AG04449 (cell line): ENCODE measurements at places on chromosomes 3 and 15.
A peak's percentile ranks its signal among the peaks of the same experiment; 100 is the strongest.

DNA sequence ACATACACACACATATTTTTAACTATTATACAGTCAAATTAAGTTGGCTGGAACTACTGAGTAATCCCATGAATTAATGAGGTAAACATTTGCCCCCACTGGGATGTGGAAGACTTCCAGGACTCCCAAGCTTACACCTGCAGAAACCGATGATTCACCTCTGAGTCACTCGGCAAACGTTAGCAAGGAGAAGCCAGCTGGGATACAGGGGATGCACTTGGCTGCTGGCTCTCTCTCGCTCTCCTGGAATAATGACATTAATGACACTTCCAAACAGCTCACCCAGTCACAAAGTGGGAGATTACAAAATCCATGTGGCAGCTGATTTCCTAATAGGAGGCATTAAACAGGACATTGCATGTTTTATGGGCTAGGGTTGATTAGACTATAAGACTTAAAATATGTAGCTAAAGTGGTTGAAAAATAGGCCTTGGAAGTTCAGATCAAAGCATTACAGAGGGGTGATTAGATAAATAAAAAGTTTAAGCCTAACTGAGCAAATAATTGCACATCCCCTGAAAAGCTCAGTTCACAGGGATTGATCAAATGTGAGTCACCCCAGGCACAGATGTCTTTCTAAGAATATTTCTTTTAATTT lies 500.9 kb downstream of the SOX2 start:
- peak; percentile 4 for DNase-seq

- DNase-seq = no peak
Observed at GRCh38 chr3:8282541-8283165, 219.0 kb upstream of the LMCD1 start.

- DNase-seq = peak; percentile 71
Observed at GRCh38 chr3:4322635-4323034, 19.5 kb downstream of the SETMAR start.

- no peak for DNase-seq
Observed at GRCh38 chr3:149529099-149529498, 54.6 kb downstream of the TM4SF4 start.

GRCh38 chr3:127903611-127904375 lies 11.2 kb upstream of the KBTBD12 start:
- DNase-seq = no peak

- no peak for DNase-seq
Observed at GRCh38 chr3:101926594-101927105, 77.3 kb downstream of the NFKBIZ start.

GRCh38 chr3:178275311-178275710 lies 260.9 kb upstream of the KCNMB2 start:
- DNase-seq = no peak

DNA sequence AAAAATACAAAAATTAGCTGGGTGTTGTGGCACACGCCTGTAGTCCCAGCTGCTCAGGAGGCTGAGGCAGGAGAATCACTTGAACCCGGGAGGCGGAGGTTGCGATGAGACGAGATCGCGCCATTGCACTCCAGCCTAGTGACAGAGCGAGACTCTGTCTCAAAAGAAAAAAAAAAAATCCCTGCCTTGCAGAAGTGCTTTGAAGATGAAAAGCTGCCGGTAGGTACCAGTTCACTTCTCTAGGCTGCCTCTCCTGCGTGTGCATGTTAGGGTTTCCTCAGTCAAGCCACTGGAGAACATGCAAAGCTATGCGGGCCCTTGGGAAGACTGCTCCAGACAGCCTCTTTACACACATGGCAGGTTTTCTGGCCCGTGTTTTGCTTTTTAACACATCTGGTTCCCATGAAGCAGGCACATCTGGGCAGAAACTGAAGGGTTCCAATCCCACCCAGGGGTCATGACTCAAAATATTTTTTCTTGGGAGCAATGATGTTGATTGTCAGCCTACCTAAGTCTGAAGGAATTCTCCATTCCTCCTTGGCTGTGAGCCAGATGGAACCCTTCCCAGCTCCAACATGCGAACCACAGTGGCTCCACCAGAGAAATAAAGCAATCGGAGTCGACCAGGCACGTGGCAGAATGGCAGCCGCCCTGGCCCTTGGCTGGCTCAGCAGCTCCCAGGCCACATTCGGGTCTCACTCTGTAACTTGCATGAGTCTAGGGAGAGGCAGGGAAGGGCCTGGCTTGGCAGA lies 29.6 kb downstream of the MGLL start:
- peak; percentile 65 for DNase-seq

DNA sequence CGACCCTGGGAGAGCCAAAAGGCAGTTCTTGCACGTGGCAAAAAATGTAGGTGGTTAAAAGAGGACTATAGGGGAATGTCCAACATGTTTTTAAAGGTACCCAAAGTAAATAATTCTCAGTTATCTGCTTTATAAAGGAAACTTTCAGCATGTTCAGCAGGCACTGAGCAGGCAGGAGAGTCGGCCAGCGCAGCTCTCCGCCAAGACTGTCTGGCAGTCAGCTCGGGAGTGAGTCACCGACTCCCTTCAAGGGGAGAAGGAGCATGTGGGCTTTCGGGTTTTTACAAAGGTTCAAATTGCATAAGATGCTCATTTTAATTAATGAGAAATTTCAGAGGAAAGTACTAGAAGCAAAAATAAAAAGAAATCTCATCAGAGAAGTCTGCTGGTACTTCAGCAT lies 7.0 kb downstream of the GABRA5 start:
- DNase-seq = no peak

DNA sequence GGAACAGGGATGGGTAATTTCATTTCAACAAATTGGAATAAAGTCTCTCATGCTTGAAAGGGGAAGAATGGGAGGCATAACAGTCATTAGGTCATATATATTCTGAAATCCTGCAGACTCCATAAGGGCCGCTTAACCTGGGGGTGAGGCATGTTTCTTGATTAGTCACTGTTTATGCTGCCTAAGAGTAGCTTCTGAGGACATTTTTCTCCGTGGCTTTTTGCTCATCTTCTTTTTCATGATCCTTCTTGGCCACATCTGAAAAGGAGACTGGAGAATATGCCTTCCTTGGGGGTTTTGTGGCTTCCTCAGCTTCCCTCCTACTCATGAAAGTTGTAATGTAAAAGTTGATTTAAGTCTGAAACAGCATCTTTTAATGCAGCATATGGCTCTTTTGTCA lies 20.0 kb upstream of the CFAP20DC start:
- no peak for DNase-seq

- DNase-seq = no peak
Observed at GRCh38 chr3:112143251-112143650, 10.2 kb upstream of the GCSAM start.

GRCh38 chr15:61195116-61196002 lies 33.7 kb downstream of the RORA start:
- no peak for DNase-seq

DNA sequence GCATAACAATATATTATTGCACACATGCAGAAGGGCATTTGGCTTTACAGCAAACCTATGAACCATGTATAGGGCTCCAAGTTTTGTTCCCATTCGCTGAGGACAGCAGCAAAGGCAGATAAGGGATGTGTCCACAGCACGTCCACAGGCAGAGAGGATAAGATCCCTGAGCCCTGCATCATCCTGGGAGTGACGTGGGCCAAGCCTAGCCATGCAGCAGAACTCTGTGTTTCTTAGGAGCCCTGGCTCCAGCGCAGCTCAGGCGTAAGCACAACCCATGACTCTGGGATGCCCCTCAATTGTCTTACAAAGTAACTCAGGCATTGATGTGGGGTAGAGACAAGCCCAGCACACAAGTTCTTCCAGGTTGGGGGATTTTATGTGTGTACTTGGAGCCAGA lies 194.3 kb upstream of the CTDSPL start:
- DNase-seq = no peak

DNA sequence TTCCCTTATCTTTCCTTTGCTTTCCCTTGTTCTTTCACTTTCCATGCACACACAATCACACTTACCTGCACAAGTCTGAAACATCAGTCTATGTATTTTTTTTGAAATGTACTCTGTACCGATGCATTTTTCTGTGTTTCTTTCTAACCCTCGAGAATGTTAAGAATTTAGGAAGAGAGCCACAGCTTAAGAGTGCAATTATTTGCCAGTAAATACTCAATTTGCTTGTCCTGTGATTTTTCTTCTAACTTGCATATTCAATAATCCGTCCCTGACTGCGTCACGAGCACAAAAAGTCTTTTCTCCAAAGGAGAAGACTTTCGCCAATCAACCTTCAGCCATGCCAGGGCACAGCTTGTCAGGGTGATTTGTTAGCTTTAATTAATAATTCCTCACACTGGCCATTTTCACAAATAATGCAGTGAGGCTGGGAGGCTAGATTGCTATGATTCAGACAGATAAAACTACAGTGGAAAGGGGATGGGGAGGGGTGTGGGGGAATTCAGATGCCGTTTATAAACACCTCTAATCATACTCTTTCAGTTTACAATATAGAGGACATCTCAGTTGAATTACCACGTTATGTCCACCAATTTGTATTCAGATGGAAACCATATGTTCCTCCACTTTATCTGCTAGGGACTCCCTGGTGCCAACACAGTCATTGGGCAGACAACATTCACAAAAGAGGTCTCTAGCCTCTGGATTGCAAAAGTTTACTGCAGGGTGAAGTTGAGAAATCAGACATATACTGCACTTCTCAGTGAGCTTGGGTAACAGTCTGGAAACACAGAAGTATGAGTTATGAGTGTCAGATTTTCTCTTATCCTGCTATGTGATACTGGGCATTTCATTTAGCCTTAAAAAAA lies 388.0 kb downstream of the ZBTB20 start:
- no peak for DNase-seq

- DNase-seq = no peak
Observed at GRCh38 chr3:186909078-186909853, 21.1 kb upstream of the ST6GAL1 start.

DNA sequence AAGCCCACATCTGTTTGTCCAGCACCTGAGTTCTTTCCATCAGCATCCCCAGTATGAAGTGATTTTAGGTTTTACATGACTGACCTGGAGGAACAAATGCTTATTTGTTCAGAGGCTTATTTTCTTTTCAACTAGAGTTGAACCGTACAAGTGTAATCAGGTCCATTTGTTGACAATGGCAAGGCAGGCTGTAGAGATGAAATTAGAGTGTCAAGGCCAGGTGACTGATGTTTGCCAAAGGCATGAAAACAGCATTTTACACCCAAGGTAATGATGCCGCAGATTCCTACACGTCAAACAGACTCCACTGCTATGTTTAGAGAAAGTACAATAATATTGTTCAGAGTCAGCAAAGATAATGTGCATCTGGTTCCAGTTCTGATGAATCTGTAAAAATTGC lies 96.5 kb downstream of the KCNAB1 start:
- no peak for DNase-seq

GRCh38 chr15:51658664-51659063 lies 22.6 kb upstream of the SCG3 start:
- no peak for DNase-seq

DNA sequence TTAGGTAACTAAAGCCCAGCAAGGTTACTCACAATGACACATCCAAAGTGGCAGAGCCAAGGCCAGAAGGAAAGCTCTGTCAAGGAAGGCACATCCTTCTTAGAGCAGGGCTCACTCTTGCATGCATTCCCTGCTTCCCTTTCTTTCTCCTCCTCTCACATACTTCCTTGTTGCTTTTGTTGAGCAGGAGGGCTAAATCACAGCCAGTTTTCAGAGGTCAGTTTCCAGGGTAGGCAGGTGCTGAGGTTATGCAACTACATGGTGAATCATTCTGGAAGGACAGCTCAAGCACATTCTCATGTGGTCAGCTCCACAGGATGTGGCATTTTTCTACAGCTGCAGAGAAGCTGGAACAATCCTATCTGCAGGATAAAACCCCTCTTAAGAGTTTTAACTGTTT lies 275.6 kb downstream of the ZNF621 start:
- no peak for DNase-seq

GRCh38 chr3:171339598-171339997 lies 120.6 kb downstream of the TNIK start:
- no peak for DNase-seq

DNA sequence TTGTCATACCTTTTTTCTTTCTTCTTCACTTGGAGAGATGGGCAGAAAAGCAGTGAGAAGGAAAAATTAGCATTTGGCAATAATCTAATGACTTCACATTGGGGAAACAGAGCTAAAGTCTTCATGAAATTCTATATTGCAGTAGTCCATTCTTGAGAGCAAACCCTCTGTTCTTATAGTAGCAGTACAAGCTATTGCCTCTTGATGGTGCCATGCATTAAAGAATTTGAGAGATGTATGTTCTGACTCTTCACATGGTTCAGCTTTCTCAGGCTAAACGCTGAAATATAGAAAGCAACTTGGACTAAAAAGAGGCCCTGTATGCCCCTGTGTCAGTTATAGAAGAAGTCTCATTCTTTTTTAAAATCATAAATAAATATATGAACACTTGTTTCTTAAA lies 36.0 kb downstream of the PHLDB2 start:
- DNase-seq = no peak

DNA sequence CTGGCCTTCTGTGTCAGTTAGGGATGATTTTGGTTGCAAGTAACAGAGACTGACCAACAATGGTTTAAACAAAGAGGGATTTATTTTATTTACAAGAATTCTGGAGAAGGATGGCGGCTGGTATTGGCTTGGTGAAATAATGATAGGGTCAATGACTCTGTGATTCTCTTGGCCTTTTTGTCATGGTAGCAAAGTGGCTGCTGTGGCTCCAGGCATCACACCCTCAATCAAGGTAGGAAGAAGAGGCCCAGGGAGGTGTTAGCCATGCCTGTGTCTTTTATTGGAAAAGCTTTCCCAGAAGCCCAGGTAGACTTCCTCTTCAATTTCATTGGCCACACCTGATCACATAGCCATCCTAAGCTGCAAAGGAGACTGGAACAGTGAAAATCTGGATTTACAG lies 13.1 kb downstream of the FAM107A start:
- DNase-seq = no peak

DNA sequence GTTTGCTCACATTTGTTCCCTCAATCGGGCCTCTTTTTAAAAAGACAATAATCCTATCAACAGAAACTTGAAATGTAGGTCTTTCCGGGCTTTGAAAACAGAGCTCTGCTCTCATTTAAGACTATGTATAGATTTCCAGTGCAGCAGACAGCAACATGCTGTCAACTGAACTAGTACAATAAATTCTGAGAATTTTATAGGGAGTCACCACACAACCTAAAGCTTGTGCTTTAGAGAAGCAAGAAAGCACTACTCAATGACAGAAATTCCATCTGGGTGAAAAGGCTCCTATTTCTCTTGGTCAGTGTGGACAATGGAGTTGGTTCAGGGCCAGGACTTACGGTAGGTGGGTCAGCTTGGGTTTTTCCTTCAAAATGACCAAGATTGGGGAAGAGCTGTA lies 583.5 kb downstream of the ROBO1 start:
- no peak for DNase-seq

GRCh38 chr15:36737430-36737891 lies 158.0 kb downstream of the CDIN1 start:
- peak; percentile 29 for DNase-seq
